ENCODE measurements at places on chromosomes 11 and 22.

- no peak for DNase-seq
Measured at GRCh38 chr11:2673871-2674471, 25.8 kb downstream of the KCNQ1OT1 start.

GRCh38 chr11:112770033-112770432 lies 191.2 kb upstream of the NCAM1 start:
- DNase-seq: no peak

GRCh38 chr22:42284643-42285181 lies 14.3 kb upstream of the TCF20 start:
- no peak for DNase-seq

DNA sequence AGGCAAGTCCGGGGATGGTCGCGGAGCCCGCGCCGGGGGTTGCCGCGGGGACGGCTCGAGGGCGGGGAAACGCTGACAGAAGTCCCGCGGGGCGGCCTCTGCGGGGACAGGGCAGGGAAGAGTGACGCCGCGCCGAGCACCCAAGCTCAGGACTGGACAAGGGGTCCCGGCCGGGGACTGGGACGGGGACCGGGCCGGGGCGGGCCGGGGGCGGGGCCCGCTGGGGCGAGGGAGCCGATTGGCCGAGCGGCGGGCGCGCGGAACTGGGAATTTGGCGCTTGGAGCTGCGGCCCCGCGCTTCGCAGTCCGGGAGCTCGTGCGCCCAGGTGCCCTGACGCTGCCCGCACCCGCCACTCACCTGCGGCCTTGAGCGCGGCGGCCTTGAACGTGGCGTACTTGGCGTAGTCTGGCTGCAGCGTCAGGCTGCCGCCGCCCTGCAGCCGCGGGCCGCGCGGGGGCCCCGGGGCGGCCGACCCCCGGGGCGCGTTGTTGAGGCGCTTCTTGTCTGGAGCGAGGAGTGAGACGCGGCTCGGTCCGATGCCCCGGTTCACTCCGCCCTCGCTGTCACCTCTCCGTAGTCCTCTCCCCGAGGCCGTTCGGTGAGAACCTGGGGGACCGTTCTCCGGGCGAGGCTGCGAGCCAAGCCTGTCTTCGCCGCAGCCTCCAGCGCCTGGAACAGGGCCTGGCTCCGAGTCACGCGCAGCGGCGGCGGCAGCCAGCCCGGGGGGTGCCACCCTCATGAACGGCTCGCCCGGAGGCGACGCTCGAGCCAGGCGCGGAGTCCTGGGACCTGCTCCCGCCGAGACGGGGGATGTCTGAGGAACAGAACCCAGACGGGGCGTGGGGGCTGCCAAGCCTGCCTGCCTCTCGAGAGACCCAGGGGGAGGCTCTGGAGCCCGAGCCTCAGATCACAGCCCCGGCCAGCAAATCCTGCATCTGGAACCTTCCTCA lies 4.5 kb downstream of the SHISA8 start:
- DNase-seq: peak; percentile 26

DNA sequence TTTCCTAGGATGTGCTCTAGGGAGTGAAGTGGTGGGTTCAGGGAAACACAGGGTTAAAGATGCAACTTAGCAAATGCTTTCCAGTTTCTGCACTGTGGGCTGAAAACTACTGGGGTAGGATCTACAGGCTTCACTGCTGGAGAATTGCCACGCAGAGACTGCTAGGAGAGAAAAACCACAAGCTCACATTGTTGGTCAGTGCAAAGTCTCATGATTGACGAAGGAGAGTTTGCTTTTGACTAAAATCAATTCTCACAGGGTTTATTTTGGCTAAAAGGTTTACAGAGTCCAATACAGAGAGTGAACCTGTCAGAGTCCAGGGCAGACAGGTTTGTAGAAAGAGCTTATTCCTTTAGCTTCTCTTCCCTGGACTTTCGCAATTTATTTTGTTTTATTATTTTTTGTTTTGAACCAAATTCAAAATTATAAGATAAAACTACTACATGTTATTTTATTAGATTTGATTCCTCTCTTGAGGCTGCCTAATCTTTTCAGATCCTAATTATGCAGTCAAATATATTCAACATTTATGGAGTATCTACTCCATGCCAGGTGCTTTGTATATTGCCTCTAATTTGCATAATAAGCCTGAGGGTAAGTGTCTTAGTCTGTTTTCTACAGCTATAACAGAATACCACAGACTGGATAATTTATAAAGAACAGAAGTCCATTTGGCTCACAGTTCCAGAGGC lies 64.7 kb downstream of the MTNR1B start:
- DNase-seq: no peak

Measured in activated CD4-positive, alpha-beta T cell treated with anti-CD3 and anti-CD28 coated beads, Interleukin-2, amount 10 ng/mL, durations not matched to agents 7 days and 5 days (primary cell).